H54 (cell line): ENCODE measurements at places on chromosomes 1 and 21.

DNA sequence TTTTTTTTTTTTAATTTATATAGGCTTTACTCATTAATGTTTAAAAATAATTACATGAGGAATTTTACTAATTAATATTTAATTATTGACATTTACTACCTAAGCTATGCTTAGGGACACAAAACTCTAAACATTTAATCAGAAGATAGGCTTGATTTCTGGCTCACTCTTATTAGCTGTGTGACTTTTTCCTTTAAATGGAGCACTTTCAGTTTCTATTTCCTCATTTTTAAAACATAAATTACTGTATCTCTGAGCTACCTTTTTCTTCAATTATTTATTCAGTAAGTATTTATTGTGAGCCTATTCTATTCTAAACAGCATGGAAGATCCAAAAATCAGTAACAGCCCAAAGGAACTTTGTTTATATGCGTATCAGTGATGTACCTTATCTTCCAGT is 40.5 kb downstream of the MAP3K7CL start:
- no peak for DNase-seq

GRCh38 chr21:40200946-40201345 is 333.7 kb downstream of the PCP4 start:
- DNase-seq, result no peak

DNA sequence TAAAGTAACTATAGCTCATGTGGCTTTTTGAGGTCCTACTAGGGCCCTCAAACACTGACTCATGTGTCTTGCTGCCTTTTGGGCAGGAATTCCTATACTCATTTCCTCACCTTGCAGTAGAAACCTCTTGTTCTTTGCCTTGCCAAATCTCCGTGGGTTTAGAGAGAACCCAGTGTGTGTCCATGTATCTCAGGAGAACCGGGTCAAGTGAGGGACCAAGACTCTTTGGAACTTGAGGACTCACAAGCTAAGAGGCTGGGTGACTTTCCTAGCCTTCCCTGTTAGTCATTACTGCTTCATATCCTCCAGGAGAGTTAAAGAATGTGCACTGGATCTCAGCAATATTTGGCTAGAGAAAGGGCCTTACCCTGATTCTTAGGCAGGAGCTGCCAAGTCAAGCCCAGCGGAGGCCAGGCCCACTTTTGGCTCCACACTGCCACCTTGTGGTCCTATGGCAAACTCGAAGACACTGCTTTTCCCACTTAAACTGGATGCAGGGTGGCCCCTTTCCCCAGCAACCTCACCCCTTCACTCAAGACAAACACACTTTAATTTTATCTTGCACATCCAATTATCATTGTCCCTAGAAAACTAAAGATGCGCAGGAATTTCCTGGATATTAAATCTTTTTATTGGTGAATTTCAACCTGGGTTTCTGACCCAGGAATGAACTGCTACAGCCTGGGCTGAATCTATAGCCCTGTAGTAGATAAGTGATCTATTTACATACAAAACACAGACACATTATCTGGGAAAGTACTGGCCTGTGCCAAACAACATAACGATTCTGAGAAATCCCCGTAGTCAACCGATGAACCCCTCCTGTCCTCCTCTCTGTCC is 10.6 kb downstream of the AVPR1B start:
- peak; percentile 77 for DNase-seq

DNA sequence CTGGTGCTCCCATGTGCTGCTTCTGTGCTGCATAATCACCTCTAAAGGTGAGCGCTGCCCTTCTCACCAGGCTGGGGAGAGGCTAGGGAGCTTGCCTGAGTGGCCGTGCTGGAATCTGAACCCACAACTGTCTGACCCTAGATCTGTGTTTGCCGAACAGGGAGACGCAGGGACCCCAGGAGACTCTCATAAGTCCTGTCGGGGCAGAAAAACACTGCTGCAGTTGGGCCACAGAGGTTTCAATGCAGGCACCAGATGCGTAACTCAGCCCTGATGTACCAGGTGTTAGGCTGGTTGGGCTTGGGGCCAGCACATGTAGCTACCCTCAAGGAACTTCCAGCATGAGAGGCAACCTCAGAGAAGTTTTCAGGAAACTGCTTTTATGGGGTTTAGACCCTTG is 49.5 kb upstream of the DMRTB1 start:
- DNase-seq, result no peak

DNA sequence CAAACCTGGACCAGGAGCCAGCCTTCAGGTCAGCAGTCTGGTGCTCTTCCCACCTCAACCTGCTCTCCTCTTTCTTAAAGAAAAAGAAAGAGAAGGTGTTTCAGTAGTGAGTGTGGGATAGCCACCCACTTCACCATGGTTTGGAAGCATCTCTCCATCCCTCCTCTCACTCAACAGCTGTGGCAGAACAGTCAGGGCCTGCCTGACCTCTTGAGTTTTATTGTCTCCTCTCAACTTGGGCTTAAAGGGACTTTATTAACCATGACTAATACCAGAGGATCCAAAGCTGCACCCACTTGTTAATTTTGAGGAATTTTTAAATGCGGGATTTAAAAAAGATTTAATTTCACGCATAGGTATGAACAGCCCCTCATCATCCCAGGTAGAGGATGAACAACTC is 570 bp upstream of the VASH2 start:
- DNase-seq, result no peak

DNA sequence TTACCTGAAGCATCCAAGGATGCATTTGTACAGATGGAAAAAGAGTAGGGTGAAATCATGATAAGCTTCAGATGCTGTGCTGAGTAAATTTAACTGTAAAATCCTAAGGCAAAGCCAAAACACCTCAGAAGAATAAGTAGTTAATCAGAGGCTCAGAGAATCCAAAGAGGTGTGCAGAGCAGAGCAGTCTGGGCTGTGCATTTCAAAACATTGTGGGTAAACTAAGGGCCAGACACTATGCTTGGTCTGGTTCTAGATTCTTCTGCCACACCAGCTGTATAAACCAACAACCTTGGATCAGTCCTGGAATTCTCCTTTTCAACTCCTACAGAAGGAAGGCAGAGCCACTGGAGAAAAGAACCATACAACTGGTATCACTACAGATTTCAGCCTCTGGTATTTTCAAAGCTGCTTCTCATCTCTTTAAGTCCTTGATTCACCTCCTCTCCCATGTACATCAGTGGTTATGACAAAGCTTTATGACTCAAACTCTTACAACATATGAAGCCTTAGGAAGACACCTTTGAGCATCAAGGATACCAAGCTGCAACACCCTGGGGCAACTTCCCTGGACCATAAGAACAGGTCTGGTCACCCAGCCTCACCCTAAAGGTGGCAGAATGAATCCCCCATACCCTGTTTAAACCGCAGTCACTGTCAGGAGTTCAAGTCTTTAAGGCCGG is 11.6 kb upstream of the HIPK1 start:
- DNase-seq, result no peak

GRCh38 chr1:208146650-208147049 is 97.5 kb downstream of the PLXNA2 start:
- no peak for DNase-seq

GRCh38 chr1:19955534-19956170 is 23.8 kb downstream of the PLA2G2A start:
- no peak for DNase-seq

- DNase-seq, result no peak
Observed at GRCh38 chr1:64433747-64434146, 36.2 kb upstream of the CACHD1 start.

- no peak for DNase-seq
Observed at GRCh38 chr1:160731990-160732389, 7.1 kb upstream of the SLAMF7 start.

DNA sequence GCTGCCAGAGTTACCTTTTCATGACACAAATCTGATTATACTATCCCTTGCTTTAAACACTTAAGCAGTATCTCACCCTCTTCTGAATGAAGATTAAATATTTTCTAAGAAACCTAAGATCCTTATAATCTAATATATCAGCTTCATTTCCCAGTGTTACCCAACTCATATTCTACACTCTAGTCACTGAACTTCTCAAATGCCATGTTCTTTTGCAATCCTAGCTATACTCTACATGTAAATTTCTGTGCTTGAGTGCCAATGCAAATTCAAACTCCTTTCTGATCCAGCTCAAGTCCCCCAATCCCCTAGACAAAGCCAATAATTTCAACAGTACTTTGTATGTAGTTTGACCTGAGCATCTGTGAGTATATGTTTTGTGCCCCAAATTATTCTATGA is 293.9 kb downstream of the SDCCAG8 start:
- DNase-seq, result no peak

GRCh38 chr21:28177124-28177523 is 815.6 kb downstream of the LTN1 start:
- DNase-seq, result no peak

- DNase-seq, result no peak
Observed at GRCh38 chr1:35049116-35049515, 17.4 kb upstream of the ZMYM6 start.

GRCh38 chr1:33143698-33144097 is 38.1 kb downstream of the TRIM62 start:
- DNase-seq, result no peak

DNA sequence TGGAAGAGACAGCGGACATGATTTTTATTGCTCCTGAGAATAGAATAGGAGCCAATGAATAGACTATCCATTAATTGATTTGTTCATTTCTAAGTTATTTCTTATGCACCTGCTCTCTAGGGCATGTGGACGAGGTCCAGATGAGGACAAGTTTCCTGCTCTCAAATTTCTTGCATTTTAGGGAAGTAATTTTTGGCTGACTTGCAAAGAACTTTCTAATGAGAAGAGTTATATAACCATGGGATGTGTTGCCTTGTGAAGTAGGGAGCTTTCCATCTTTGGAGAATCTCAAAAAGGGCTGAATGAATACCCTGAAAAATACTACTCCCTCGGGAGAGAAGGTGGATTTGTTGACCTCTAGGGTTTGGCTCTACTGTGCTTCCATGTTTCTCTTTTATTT is 243.0 kb downstream of the KIF26B start:
- no peak for DNase-seq

DNA sequence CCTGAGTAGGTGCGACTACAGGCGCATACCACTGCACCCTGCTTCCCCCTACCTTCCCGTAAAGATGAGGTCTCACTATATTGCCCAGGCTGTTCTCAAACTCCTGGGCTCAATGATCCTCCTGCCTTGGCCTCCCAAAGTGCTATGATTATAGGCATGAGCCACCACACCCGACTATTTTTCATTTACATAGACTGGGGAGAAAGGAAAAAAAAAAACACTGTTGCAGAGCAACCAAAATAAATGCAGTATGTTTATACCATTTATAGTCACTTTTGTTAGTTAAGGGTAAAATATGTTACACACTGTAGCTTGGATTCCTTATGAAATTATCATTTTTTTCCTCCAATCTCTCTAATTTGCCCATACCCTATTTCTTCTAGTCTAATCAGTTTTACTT is 35.2 kb upstream of the RGS8 start:
- DNase-seq, result no peak

GRCh38 chr21:35116777-35117176 is 67.7 kb upstream of the RUNX1 start:
- DNase-seq, result no peak

- no peak for DNase-seq
Observed at GRCh38 chr1:117656202-117656641, 50.4 kb downstream of the TENT5C start.

- no peak for DNase-seq
Observed at GRCh38 chr1:30522031-30523004, 201.1 kb downstream of the MATN1 start.

GRCh38 chr21:32099812-32100416 is 178.9 kb downstream of the MIS18A start:
- DNase-seq, result no peak

DNA sequence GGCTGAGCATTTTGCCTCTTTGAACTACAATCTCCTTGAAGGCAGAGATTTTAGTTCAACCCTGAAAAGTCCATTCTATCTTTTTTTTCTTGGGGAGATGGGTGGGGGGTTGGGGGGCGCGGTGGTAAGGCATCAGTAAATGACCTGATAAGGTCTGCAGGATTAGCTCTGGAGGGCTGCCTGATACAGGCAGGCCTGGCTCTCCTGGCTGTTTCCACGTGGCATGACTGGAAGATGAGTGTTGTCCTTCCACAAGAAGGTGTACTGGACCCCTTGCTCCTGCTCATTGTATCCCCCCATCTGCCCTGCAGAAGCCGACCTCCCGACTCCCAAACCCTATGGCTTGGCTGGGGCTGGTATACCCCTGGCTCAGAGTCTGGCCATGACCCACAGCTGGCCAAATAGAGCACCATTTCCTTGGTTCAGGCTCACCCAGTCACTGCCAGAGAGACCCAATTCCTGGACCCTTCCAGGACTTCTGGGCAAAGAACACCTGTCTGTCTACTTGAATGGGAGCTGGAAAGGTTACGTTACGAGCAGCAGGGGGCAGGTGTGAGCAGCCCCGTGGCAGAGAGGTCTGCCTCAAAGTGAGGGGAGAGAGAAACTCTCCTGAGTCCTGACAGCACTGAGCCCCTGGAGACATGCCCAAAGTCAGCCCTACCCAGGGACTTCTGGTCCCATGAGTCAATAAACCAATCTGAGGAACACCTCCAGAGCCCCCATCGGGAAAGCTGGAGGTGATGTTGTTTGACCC is 17.0 kb downstream of the DHRS3 start:
- DNase-seq, result no peak
